Cardiac muscle cell (in vitro differentiated cells and primary cell): ENCODE measurements at places on chromosomes 6 and 20. TPM values are rescaled to one million over a fixed set of nuclear protein-coding genes. Genes with fewer than 3 reads are reported as not detected.

GRCh38 chr6:21309807-21310221 lies 283.7 kb upstream of the SOX4 start:
- DNase-seq: peak; percentile 10

Gene TMEM217
- total RNA-seq: 1.3 and 3.8 TPM in 2 replicates

Gene PNPLA1
- not detected in 2 replicates for total RNA-seq

DNA sequence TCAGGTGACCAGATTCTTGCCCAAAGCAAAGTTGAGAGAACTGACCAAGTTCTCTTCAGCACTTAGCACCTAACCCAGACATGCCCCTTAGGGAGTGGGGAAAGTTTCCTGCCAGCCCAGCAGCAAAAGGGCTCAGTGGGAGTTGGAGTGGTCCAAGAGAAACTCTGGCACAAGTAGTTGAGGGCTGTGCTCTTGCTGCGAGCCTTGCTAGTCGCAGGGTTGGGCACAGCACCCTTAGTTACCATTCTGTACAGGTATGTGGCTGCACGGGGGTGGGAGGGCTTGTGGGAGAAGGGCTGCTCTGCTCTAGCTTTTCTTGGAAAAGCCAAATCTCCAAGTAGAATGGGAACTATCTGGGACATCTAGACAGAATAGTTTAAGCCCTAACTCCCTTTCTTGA lies 6.4 kb downstream of the POLR1C start:
- DNase-seq: no peak

GRCh38 chr20:19618711-19619110 lies 139.3 kb upstream of the RIN2 start:
- no peak for DNase-seq

- no peak for DNase-seq
These were observed 85.0 kb downstream of the LIN28B start for GRCh38 chr6:105041880-105042279.

Gene PSMG4
- total RNA-seq: 22.2 and 23.3 TPM in 2 replicates
